Ovary (tissue), 10 donors: ENCODE measurements at places on chromosomes 6 and 20. TPM values are rescaled to one million over a fixed set of nuclear protein-coding genes. Genes with fewer than 3 reads are reported as not detected.

DNA sequence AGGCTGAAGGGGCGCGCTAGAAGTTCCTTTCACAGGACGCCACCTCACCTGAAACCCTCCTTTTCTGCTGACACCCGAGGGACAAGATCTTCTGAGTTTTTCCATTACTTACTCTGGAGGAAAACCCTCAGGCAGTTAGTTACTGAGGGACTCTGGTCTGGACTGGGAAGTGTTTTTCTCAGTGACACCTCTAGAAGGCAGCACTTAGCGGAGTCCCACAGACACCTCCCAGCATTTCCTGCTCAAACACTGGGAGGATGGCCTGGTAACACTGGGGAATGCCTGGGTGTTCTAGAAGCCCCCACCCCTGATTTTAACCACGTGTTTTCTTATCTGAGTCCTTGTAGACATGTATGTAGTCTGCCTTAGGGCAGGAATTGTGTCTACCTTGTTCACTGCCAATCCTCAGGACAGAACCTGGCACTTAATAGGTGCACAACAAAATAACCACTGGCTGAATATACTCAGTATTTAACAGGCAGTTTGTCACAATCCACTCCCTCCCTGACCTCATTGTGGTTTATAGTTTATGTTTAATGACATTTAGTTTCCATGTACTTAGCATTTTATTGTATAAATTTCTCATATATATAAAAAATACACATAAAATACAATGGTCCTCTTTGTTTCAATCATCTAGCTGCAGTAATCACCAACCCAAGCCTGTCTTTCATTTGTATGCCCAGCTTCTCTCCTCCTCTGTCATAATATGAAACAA lies 4.8 kb downstream of the GSTA3 start:
- no peaks in the 10 kb centered on the region for H3K36me3 ChIP-seq
- DNase-seq = no peak
- peaks cover 2% of the 10 kb centered on the region for H3K4me1 ChIP-seq
- H3K4me3 ChIP-seq = no peak overlapping the region
- no peak overlapping the region for H3K27ac ChIP-seq

DNA sequence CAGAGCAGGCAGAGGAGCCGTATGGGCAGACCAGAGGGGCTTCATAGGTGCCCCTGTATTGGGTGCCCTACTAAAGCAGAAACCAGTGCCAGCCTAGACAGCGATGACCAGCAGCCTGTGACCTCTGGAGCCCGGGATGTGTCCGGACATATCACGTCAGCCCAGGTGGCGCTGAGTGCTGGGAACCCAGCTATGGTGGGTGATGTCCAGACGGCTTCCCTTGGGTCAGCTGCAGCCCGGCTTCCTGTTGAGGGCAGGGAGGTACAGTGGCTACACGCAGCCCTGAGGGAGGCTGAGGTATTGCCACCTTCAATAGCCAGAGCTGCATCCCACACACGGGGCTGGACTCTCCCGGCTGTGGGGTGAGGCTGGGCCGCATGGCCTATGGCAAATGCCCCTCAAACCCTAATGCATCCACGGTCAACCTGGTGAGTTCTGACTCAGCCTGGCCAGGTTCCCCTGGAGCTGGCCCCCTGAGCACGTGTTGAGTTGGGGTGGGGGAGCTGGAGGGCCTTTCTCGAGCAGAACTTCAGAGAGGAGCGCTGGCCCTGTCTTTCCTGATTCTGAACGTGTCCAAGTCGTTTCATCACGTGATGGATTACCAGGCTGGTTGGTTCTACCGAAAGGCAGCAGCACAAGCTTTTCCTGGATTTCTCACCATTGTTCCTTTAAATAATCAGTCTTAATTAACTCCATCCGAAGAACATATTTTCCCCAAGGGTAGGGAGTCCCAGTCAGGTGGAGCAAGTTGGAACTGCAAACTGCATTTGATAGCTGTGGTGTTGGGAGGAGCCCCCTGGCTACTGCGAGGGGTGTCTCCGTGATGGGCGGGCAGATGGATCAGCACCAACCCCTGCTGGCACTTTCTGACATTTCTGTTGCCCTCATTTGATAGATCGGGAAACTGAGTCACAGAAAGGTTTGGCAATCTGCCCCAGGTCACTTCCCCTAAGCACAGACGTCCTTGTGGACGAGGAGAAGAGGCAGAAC lies 7.1 kb upstream of the MYT1 start:
- DNase-seq = no peak
- no peaks in the 10 kb centered on the region for H3K4me1 ChIP-seq
- H3K4me3 ChIP-seq = no peak overlapping the region
- no peaks in the 10 kb centered on the region for H3K27me3 ChIP-seq
- no peak overlapping the region for H3K27ac ChIP-seq

- no peak for DNase-seq
- no peak overlapping the region for H3K4me3 ChIP-seq
- H3K27me3 ChIP-seq = no peaks in the 10 kb centered on the region
- no peak overlapping the region for H3K27ac ChIP-seq
- H3K36me3 ChIP-seq = no peaks in the 10 kb centered on the region
Observed at GRCh38 chr20:1397710-1398109, 4.9 kb upstream of the FKBP1A start.

Gene PLN
- total RNA-seq = 38.7 TPM

Gene TNXB
- total RNA-seq = 205 TPM

GRCh38 chr6:42199106-42199981 lies 4.6 kb upstream of the GUCA1B start:
- H3K4me1 ChIP-seq = no peaks in the 10 kb centered on the region
- no peak for DNase-seq
- H3K36me3 ChIP-seq = no peaks in the 10 kb centered on the region
- H3K27me3 ChIP-seq = no peaks in the 10 kb centered on the region

GRCh38 chr6:36268478-36269275 lies 1.2 kb upstream of the PNPLA1 start:
- H3K36me3 ChIP-seq = no peaks in the 10 kb centered on the region
- H3K27ac ChIP-seq = no peak overlapping the region
- no peak overlapping the region for H3K4me3 ChIP-seq
- DNase-seq = peak; percentile 57
- H3K4me1 ChIP-seq = no peaks in the 10 kb centered on the region

DNA sequence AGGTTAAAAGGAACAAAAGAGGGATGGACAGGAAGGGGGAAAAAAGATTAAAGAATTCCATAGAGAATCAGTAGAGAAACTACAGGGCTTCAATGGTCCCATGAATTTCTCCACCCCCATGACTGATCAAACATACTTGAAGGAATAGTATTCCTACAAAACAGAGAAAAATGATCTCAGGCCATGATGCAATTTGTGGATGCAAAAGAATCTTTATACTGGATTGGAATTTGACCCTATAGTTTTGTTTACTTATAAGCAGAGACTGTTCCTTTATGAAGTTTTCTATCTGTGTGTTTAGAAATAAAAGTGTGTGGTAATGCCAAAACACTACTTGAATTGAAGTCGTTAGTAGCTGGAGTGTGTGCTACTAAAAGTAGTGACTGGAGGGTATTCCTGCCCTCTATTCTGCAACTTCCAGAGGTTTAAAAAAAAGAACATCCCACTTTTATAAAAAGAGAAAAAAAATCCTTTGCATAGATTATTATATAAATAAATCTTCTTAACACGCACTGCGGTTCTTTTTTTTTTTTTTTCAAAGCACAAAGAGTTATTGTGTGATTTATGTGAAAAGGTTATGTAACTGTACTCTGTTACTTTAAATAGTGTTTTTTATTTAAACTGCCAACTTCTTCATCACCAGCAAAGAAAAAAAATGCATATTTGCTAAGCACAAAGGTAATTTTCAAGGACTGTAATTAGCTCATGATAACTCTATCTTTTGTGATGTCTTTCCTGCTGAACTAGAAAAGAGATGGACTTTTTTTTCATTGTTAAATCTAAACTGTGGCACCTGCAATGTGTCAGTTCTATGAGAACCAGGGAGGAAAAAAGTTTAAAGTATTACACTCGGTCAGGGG lies 214.5 kb upstream of the CITED2 start:
- no peaks in the 10 kb centered on the region for H3K36me3 ChIP-seq
- H3K27me3 ChIP-seq = no peaks in the 10 kb centered on the region
- H3K27ac ChIP-seq = no peak overlapping the region
- H3K4me3 ChIP-seq = no peak overlapping the region
- no peak for DNase-seq

- no peak overlapping the region for H3K27ac ChIP-seq
- no peak for DNase-seq
- H3K4me3 ChIP-seq = no peak overlapping the region
Observed at GRCh38 chr6:14818422-14818884, 427.4 kb upstream of the JARID2 start.

Gene C6orf58
- not detected for total RNA-seq

GRCh38 chr6:88166493-88167351 lies 575 bp upstream of the CNR1 start:
- no peaks in the 10 kb centered on the region for H3K36me3 ChIP-seq
- peak; percentile 30 for DNase-seq
- peaks cover 12% of the 10 kb centered on the region for H3K4me1 ChIP-seq
- H3K27ac ChIP-seq = no peak overlapping the region
- peaks cover 5% of the 10 kb centered on the region for H3K27me3 ChIP-seq
- H3K4me3 ChIP-seq = peak overlapping the region; percentile 47

- no peaks in the 10 kb centered on the region for H3K36me3 ChIP-seq
- H3K27ac ChIP-seq = no peak overlapping the region
- H3K4me3 ChIP-seq = no peak overlapping the region
- no peaks in the 10 kb centered on the region for H3K27me3 ChIP-seq
- no peak for DNase-seq
- H3K4me1 ChIP-seq = no peaks in the 10 kb centered on the region
Observed at GRCh38 chr20:60447703-60448102, 489.5 kb downstream of the CDH26 start.

Gene ZBTB12
- 13.2 TPM for total RNA-seq

Gene WFDC10B
- total RNA-seq = not detected

GRCh38 chr20:21101453-21101931 lies 4.7 kb downstream of the LINC00237 start:
- H3K4me3 ChIP-seq = no peak overlapping the region
- H3K27ac ChIP-seq = no peak overlapping the region
- no peak for DNase-seq
- peaks cover 4% of the 10 kb centered on the region for H3K27me3 ChIP-seq
- no peaks in the 10 kb centered on the region for H3K36me3 ChIP-seq

Gene ENPP4
- total RNA-seq = 3.9 TPM

Gene CASS4
- total RNA-seq = 1.0 TPM

DNA sequence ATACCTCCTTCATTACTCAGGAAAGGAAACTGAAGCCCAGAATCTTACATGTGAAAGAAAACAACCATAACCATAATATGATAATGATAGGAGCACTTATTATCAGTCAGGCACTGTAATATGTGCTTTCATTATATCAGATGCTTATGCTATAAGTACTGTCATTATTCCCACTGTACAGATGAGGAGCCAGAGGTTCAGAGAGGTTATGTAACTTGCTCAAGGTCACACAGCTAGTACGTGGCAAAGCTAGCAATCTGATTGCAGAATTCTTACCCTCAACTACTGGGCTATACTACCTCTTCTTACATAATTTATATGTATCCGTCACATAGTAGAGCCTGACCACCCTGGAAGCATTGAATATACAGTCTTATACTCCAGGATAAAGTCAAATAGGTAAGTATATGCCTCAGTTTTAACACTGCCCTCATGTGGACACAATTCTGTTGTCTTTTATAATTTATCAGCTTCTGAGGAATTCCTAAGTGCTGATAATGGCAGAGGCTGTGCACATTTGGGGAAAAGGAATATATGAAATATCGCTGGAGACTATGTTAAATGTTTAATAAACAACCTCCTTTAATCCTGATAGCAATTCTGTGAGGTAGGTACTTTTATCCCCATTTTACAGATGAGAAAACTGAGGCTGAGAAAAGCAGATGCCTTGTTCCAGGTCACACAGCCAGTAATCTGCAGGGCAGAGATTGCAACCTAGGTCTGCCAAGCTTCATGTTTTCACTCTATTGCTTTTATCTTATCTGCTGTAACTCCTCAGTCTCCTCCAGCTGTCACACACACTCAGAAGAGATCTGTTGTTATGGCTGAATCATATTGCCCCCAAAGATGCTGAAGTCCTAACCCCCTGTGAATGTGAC lies 13.4 kb downstream of the BCAS1 start:
- no peak overlapping the region for H3K27ac ChIP-seq
- no peak for DNase-seq
- H3K4me3 ChIP-seq = no peak overlapping the region
- no peaks in the 10 kb centered on the region for H3K36me3 ChIP-seq
- H3K27me3 ChIP-seq = no peaks in the 10 kb centered on the region

Gene MOG
- not detected for total RNA-seq

DNA sequence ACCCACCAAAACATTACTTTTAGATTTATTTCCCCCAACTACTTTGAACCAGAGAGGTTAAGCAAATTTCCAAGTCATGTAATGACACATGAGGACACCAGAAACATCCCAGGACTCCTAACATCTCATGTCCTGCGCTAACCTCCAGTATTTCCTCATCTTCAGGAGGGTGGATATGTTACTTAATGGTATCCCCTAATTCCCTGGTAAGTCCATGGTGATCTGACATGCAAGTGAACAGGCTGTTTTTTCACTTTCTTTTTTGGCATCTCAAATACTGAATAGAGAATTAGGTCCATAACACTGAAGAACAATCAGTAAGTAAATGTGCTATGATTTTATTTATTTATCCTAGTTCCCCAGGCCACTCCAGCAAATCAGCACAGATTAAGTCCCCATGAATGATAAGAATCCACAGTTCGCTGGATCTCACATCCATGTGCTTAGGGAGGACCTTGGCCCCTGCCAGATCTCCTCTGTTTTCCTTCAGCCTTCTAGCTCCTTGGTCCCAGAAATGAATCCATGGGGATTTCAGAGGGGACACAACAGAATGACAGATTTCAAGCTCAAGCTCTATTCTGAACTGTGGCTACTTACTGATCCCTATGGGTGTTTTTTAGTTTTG lies 334.6 kb downstream of the CDC5L start:
- H3K36me3 ChIP-seq = no peaks in the 10 kb centered on the region
- no peaks in the 10 kb centered on the region for H3K4me1 ChIP-seq
- no peak for DNase-seq

DNA sequence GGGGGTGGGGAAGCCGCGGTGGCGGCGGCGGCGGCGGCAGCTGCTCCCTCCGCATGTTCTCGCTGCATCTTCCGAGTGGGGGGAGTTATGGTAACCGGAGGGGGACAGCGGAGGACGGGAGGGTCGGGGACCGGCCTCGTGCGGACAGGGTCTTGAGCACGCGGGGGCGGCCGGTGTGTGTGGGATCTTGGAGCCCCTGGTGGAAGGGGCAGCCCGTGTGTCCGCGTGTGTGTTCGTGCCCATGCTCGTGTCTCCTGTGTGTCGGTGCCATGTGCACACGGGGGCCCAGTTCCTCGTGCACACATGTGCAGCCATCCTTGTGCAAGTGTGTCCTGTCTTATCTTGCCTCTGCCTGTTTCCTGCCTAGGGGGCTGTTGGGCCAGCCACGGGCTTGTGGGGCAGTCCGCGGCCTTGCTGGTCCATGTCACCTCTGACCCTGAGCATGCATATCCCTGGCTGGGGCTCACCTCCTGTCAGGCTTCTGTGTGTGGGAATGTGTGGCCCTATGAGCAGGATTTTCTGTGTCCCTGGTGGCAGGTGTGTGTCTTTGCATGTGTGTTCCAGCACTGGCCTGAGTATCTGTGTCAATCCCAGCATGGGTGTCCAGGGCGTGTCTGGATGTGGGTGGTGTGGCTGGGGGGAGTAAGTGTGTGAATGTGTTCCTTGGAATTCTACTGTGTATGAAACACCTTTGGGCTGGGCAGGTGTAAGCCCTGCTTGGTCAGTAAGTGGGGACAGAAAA lies 8.5 kb downstream of the SYNGAP1 start:
- H3K27me3 ChIP-seq = no peaks in the 10 kb centered on the region
- H3K4me3 ChIP-seq = peak overlapping the region; percentile 53
- H3K27ac ChIP-seq = peak overlapping the region; percentile 54
- peaks cover 32% of the 10 kb centered on the region for H3K4me1 ChIP-seq
- no peaks in the 10 kb centered on the region for H3K36me3 ChIP-seq
- DNase-seq = no peak
